SW 1271 (cell line): ENCODE measurements at places on chromosomes 3 and 15.

DNA sequence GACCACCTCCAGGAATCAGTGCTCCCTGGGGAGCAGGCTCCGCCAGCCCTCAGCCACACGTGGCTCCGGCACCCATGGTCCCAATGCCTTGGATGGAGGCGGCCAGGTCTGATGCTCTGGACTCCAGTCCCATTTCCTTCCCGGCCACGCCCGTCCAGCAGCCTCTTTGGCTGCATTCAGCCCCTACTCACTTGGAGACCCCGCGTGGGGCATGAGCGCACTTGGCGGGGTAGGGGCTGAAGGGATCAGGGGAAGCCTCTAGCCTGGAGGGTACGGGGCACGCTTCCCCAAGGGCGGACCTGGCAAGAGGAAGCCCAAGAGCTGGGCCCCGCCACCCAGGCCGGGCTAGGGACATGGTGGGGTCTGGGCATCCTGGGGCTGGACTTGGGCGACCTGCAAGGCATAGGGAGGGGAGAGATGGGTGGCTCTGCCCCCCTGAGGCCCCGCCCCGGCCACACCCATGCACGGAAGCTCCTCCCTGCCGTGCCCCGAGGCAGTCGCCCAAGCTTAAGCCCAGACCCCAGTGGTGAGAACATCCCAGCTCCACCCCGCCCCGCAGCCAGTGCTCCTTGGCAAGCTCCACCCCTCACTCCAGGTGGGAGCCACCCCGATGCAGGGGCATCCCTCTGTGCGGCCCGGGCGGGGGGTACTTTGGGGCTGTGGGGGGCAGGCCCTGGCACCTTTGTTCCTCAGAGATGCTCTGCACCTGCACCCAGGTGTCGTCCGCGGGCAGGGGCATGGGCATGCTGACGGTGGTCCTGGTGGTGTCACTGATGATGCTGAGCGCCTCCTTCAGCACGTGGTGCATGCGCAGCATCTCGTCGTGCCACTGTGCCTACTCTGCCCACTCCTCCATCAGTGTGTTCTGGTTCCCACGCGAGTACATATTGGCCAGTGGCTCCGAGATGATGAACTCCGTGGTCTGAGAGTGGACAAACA, 163.5 kb downstream of the GOLGA6L4 start:
- DNase-seq: no peak

DNA sequence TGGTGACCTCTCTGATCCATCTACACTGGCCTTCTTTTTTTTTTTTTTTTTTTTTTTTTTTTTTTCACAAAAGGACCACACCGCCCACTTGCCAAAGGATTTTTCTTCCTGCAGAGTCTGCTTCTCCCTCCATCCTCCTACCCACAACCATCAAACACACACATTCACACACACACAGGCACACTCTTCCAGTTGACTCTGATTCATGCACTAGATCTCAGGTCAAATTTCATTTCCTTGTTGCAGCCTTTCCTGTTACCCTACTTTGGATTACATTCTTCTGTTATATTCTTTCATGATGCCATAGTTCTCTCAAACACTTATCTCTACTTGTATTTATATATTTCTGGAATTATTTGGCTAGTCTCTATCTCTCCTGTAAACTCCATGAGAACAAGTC, 133.9 kb downstream of the STAC start:
- DNase-seq: no peak

- DNase-seq: no peak
These were observed 119.2 kb upstream of the THBS1 start for GRCh38 chr15:39461536-39462130.

- DNase-seq: peak; percentile 19
These were observed 67.9 kb upstream of the AKAP13 start for GRCh38 chr15:85312486-85312885.

DNA sequence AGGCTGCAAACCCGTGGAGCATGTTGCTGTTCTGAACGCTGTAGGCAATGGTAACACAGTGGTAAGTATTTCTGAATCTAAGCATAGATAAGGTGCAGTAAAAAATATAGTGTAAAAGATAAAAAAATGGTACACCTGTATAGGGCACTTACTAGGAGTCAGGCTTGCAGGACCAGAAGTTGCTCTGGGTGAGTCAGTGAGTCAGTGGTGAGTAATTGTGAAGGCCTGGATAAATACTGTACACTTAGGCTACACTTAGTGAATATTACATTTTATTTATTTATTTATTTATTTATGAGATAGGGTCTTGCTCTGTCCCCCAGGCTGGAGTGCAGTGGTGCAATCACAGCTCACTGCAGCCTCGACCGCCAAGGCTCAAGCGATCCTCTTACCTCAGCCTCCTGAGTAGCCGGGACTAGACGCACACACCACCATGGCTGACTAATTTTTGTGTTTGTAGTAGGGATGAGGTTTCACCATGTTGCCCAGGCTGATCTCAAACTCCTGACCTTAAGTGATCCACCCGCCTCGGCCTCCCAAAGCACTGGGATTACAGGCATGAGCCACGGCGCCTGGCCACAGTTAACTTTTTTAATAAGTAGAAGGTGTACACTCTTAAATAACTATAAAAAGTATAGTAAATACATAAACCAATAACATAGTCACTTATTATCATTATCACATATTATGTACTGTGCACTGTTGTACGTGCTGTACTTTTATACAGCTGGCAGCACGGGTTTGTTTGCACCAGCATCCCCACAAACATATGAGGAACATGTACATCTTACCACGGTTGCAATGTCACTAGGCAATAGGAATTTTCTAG, 155.1 kb downstream of the IGF1R start:
- no peak for DNase-seq

GRCh38 chr3:14391033-14391432, 11.4 kb upstream of the SLC6A6 start:
- DNase-seq: no peak

- peak; percentile 67 for DNase-seq
These were observed 1066.5 kb downstream of the PLOD2 start for GRCh38 chr3:145094355-145094941.

DNA sequence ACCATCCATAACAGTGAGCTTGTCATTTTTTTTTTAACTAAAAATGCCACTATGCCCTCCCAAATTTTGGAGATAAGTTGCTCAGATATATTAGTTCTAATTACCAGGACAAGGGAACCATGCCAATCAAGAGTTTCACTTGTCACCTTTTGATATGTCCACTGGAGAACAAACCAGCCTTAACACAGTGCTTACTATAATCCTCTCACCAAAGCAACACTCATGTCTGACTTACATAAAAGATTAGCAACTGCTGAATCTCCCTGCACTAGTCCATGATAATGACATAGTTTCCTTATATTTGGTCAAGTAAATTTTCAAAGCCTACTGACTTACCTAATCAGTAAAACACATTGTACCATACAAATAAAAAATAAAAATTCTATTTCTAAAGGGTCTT, 44.4 kb downstream of the TTBK2 start:
- no peak for DNase-seq

GRCh38 chr3:16886303-16886683, 1.5 kb downstream of the PLCL2 start:
- no peak for DNase-seq

GRCh38 chr15:96011136-96011535, 319.4 kb upstream of the NR2F2 start:
- no peak for DNase-seq

- peak; percentile 54 for DNase-seq
These were observed 28.4 kb downstream of the P3H2 start for GRCh38 chr3:190092250-190092649.

- no peak for DNase-seq
These were observed 88.3 kb upstream of the PPIB start for GRCh38 chr15:64251121-64251520.

GRCh38 chr3:171660188-171660587, 150.1 kb downstream of the PLD1 start:
- DNase-seq: no peak

DNA sequence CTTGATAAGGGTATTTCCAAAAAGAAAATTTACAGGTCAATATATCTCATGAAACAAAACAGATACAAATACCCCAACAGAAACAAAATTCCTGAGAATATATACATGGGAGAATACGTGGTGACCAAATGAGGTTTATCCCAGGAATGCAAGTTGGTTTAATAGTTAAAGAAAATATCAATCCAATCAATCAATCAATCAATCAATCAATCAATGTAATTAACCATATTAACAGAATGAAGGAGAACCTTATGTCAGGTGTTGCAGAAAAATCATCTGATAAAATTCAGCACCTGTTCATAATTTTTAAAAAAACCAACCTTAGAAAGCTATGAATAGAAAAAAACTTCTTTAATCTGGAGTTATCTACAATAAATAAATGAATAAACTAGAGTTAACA, 35.9 kb downstream of the ITGA11 start:
- no peak for DNase-seq

GRCh38 chr3:62335196-62335595, 38.2 kb downstream of the FEZF2 start:
- DNase-seq: no peak

GRCh38 chr15:58384667-58385066, 47.1 kb upstream of the LIPC start:
- no peak for DNase-seq

GRCh38 chr3:30189900-30190299, 416.5 kb upstream of the TGFBR2 start:
- no peak for DNase-seq

DNA sequence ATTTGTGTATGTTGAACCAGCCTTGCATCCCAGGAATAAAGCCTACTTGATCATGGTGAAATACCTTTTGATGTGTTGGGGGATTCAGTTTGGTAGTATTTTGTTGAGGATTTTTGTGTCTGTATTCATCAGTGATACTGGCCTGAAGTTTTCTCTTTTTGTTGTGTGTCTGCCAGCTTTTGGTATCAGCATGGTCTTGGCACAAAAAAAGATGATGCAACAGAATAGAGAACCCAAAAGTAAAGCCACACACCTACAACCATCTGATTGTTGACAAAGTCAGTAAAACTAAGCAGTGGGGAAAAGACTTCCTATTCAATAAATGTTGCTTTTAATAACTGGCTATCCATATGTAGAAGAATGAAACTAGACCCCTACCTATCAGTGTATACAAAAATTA, 77.6 kb downstream of the TCF12 start:
- no peak for DNase-seq

GRCh38 chr3:111861391-111861790, 2.3 kb downstream of the PHLDB2 start:
- no peak for DNase-seq

DNA sequence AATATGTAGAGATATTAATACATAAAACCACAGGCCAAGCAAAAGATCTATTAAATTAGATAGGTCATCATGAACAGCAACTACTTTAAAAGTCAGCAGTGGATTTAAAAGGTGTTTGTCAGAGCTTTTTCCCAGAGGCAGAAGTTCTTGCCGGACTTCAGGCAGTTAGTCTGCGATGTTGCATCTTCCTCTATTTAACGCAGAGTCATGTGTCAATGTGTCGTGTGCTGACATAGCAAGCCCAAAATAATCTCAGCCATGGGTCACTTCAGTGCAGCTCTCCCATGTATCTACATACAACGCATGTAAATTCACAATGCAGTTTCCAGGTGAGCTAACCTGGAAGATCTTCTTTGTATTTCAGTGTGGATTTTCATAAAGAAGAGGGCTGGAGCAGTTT, 8.0 kb upstream of the TMEM212 start:
- no peak for DNase-seq

GRCh38 chr15:98878862-98879261, 128.7 kb downstream of the PGPEP1L start:
- DNase-seq: no peak

DNA sequence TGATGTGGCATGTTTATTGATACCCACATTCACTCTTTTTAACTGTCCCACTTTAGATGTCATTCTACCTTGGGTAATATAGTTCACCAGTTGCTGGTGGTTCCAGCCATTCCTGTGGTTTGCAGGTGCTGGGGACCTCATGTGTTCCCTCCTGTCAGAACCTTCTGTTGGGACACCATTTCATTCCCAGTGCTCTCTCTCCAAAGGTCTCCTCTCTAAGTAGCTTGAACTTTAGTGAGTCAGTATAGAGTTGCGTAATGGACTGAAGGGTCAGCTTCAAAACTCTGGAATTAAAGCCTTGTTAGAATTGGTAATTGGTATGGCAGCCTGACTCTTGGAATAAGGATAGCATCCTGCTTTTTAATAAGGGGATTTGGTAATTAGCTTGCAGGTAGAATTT, 108.5 kb downstream of the PLCL2 start:
- DNase-seq: no peak

DNA sequence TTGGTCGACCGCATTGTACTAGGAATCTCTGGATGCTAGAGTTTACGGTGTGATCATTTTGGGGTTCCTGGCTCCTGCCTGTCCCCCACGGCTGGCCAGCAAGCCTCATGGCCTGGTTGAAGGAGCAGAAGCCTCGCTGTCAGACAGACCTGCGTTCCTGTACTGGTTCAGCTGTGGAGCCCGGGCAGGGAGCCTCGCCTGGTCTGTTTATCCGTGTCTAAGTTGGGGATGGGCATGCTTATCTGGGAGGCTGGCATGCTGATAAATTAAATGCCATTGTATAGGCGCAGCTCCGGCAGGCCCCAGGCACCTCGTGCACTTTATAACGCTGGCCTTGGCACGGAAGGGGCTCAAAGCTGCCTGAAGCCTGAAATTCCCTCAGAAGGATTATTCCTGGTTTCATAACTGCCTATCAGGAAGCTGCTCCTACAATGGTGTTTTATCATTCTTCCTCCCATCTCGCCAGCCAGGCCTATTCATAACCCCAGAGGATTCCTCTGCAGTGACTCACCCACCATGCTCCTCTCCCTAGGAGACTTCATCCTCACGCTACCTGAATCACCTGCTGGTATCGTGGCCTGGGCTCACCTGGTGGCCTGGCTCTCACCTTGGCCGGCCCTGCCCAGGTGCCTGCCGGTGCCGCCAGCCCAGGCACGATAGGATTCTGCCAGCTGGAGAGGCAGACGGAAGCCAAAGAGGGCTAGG, 110.9 kb downstream of the ASB7 start:
- DNase-seq: peak; percentile 85

GRCh38 chr15:91304786-91305185, 204.7 kb downstream of the SV2B start:
- DNase-seq: no peak

GRCh38 chr3:70990723-70991122, 592.8 kb downstream of the FOXP1 start:
- DNase-seq: no peak

GRCh38 chr3:155086051-155086450, 5.9 kb downstream of the MME start:
- DNase-seq: no peak

DNA sequence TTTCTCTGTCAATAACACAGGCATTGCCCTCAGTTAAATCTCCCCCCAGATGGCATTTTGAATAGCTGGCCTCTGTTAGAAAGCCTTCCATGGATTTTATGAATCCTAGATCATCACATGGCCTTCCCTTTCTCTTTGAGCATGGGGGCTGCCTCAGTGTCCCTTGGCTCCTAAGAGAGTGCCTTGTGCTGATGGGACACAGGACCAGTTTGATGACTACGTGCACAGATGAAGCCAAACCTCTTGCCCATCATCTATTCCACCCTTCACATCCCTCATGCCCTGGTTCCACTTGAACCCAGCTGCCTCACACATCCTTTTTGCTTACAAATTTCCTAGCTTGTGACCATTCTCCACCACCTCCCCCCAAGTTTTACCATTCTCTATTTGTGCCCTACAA, 12.9 kb downstream of the TGFBR2 start:
- no peak for DNase-seq
